ENCODE measurements at places on chromosomes 2 and 18.
A peak's percentile ranks its signal among the peaks of the same experiment; 100 is the strongest.

- H3K27ac ChIP-seq = no peak overlapping the region
- no peak for DNase-seq
- H3K4me1 ChIP-seq = peaks cover 6% of the 10 kb centered on the region
Measured at GRCh38 chr2:27021253-27022049, 11.3 kb upstream of the TMEM214 start.

DNA sequence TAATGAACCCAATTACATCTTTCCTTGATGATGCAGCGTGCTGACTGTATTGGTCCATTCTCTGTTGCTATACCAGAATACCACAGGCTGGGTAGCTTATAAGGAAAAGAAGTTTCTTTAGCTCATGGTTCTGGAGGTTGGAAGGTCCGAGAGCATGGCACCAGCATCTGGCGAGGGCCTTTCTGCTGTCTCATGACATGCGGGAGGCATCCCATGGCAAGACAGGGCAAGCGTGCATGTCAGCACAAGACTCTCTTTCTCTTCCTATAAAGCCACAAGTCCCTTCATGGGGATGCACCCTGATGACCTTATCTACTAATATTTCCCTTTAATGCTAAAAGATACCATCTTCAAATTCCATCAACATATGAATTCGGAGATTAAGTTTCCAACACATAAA, 122.8 kb upstream of the FHL2 start:
- H3K36me3 ChIP-seq = no peaks in the 10 kb centered on the region
- peaks cover 6% of the 10 kb centered on the region for H3K4me1 ChIP-seq
- DNase-seq = peak; percentile 32
- no peak overlapping the region for H3K4me3 ChIP-seq
- H3K27me3 ChIP-seq = no peaks in the 10 kb centered on the region

GRCh38 chr2:64865073-64865830, 123.9 kb upstream of the SLC1A4 start:
- H3K4me3 ChIP-seq = peak overlapping the region; percentile 19
- H3K36me3 ChIP-seq = no peaks in the 10 kb centered on the region
- H3K4me1 ChIP-seq = peaks cover 18% of the 10 kb centered on the region

- H3K27me3 ChIP-seq = no peaks in the 10 kb centered on the region
- no peak overlapping the region for H3K4me3 ChIP-seq
- no peak overlapping the region for H3K27ac ChIP-seq
- no peaks in the 10 kb centered on the region for H3K4me1 ChIP-seq
- DNase-seq = no peak
Measured at GRCh38 chr18:78542204-78542603, 437.4 kb upstream of the SALL3 start.
